Body of pancreas (tissue), 4 donors: ENCODE measurements at places on chromosomes 6 and 20. TPM values are rescaled to one million over a fixed set of nuclear protein-coding genes. Genes with fewer than 3 reads are reported as not detected.

The MPIG6B gene
- not detected for total RNA-seq

DNA sequence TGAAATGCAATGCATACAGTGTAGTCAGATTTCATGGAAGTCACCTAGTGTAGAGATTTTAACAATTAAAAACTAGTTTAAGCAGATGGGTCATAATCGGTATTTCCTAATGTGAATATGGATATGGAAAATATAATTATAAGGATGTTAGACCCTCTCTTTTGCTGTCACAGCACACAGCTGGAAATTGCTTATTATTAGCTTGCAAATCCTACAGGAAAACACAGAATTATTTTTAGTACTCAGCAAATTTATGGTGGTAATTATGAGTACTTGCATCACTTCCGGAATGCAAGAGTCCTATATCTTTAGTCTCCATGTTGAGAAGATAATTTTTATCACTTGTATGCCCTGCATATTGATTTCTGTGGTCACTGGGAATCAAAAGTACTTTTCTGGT, 993.6 kb downstream of the KIF16B start:
- no peak for DNase-seq

- no peak for DNase-seq
Measured at GRCh38 chr6:75301088-75301487, 16.5 kb upstream of the TMEM30A start.

GRCh38 chr6:89251976-89252375, 34.8 kb upstream of the GABRR1 start:
- DNase-seq = no peak

- DNase-seq = no peak
Measured at GRCh38 chr6:37851997-37852524, 32.5 kb downstream of the ZFAND3 start.

The SLC17A3 gene
- total RNA-seq = not detected

DNA sequence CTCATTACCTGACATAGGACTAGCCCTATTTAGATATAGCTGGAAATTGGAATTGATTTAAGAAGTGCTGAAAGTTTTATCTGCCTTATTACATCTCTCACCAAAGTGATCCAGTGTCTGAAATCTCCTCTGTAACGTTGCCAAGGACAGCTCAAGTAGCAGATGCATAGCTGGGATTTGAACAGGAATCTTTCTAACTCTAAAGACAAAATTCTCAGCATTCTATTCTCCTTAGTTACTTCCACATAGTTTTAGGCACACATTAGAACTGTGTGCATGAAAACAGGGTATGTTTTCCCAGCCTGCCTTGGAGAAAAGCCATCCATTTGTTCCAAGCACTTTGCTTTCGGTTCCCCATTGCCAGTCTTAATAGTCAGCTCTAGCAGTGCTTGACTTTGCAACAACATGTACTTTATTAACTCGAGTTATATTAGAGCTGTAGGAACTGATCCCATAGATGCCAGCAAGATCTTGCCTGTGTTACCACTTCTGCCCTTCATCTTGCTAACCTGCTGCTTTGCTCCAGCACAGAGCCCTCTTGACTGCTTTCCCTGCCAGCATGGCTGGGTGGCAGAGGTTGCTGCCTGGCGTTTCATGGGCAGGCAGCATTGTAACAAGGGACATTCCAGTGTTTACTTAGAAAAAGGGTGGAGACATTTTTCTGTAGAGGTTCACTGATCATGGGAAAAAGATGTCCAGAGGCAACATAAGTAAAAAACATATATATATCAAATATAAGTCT, 56.1 kb upstream of the STMND1 start:
- DNase-seq = no peak

DNA sequence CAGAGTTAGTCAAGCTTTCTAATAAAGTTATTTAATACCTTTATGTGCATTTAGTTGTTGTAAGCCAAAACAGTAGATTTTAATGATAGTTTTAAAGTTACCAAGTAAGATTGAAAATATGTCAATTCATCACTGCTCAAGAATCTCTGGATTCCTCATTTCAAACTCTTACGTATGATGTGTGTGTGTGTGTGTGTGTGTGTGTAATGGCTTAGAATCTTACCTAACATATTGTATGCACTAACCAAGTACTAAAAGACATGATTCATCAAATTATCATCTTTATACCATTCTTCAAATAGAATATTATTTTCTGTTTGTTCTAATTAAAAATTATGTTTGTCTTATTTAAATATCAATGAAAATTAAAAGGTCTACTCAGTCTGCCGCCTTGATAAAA, 41.5 kb upstream of the ZNF337 start:
- no peak for DNase-seq

GRCh38 chr20:38499366-38499765, 26.7 kb downstream of the RALGAPB start:
- DNase-seq = no peak

DNA sequence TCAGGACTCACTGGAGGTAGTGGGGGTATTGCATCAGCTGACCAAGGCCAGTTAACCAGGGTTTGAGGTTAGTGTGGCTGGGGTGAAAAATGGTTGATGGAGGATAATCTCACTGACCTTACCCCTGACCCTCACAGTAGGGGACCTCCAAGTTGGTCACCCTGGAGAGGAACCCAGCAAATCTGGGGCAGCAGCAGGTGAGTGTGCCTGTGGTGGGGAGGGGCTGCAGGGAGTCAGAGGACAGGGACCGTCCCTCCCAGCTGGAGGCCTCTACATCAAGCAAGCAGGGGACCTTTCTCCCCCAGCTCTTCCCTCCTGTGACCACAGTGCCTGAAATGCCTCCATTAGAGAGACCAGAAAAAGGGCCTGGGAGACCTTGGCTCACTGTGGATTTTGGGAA, 49.1 kb upstream of the ZNF337 start:
- DNase-seq = no peak

DNA sequence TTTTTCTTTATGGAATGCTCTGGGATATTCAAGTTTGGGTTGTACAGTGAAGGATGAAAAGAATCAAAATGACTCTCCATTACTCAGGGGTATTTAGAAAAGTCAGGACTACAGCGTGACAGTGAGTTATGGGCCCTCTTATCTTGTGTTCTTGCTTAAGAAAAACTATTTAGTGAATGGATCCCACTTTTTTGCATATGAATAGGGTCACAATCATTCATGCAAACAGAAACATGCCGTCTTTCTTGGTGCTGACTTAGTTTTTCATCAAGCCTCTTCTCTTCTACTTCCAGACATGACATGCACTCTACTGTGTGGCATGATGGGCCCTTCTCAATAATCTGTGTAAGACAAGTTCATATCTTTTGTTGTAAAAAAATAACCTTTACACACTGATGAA, 488.4 kb upstream of the MMS22L start:
- DNase-seq = no peak

GRCh38 chr6:55174211-55175026, at the start of gene HCRTR2:
TSS of gene HCRTR2 (plus strand) at chr6:55174515. CDS start at chr6:55174588, 73 bp downstream.
- no peak for DNase-seq

- no peak for DNase-seq
Measured at GRCh38 chr20:24609757-24610156, 140.3 kb downstream of the SYNDIG1 start.

The RIN2 gene
- 20.4 TPM for total RNA-seq

GRCh38 chr6:63862486-63863198, 227.0 kb downstream of the PHF3 start:
- no peak for DNase-seq

The MCHR2 gene
- not detected for total RNA-seq
